Suprapubic skin (tissue), 4 donors: ENCODE measurements at places on chromosomes 1 and 21. TPM values are rescaled to one million over a fixed set of nuclear protein-coding genes. Genes with fewer than 3 reads are reported as not detected.

MXRA8 gene
- total RNA-seq: 43.5 TPM

- no peaks in the 10 kb centered on the region for H3K4me1 ChIP-seq
- no peaks in the 10 kb centered on the region for H3K27me3 ChIP-seq
- H3K27ac ChIP-seq: no peak overlapping the region
- H3K36me3 ChIP-seq: peaks cover 92% of the 10 kb centered on the region
Observed at GRCh38 chr1:182869241-182869666, 30.1 kb downstream of the DHX9 start.

DNA sequence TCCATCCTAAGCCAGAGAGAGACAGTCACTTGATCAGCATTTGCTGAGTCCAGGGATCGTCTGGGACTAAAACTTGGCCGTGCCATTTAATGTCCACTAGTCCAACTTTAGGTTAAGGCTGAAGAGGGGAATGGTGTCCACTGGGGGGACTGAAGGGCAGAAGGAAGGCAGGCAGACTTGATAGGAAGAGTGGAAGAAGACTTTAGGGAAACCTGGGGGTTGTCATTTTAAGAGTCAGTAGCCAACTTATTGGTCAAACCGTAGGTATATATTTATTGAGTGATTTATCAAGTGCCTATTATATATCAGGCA, 1.3 kb upstream of the LMOD1 start:
- H3K4me3 ChIP-seq: no peak overlapping the region
- peaks cover 6% of the 10 kb centered on the region for H3K27me3 ChIP-seq
- no peak overlapping the region for H3K27ac ChIP-seq
- DNase-seq: no peak

DNA sequence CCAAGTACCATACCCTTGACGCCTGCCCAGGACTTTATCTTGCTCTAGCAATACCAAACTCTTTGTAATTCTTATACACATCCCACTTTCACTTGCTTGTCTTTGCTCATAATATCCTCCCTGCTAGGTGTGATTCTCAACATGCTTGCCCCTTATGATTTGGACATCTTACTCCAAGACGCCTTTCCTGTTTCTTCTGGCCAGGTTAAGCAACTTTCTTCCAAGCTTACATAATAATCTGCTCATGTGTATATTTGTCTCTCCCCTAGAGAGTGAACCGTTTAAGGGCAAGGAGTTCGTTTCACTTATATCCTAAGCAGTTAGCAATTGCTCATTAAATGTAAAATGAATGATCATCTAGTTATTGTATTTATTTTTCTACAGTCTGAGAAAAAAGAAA, 21.8 kb downstream of the CRYZL1 start:
- no peaks in the 10 kb centered on the region for H3K4me1 ChIP-seq
- no peak overlapping the region for H3K4me3 ChIP-seq
- H3K36me3 ChIP-seq: peaks cover 47% of the 10 kb centered on the region

BARHL2 gene
- total RNA-seq: not detected

DNA sequence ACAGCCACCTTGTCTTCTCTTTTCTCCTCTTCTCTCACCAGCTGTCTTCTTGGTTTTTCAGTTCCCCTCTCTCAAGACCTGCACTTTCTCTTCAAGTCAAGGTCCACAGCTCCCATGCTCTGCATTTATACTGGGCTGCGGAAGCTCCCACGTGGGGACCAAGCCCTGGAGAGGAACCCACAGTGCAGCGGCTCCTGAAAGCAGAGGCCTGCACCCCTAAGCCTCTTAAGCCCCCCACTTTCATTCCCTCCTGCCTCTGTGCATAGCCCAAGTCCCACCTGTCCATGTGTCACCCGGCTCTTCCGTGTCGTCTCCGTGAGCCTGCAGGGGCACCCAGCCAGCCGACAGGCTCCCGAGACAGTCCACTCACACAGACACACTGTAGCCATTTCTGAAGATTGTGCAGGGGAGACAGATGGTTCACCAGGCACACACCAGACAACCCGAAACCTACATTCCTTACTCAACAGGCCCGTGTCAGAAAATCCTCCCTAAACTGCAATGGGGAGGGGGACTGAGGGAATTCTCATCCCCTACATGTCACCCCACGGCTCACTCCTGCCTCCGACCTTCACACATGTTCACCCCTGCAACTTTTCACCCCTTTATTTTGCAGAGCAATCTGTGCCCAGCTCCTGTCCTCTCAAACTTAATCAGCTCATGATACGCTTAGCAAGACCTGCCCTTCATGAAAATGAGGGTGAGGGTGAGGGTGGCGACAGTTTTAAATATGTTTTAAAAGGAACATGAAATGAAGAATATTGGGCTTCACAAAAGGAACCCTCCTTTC, 6.3 kb downstream of the MX2 start:
- peaks cover 52% of the 10 kb centered on the region for H3K4me1 ChIP-seq
- no peak overlapping the region for H3K4me3 ChIP-seq
- peak; percentile 45 for DNase-seq

GRCh38 chr1:85683292-85684025, 24.8 kb downstream of the ZNHIT6 start:
- no peak overlapping the region for H3K4me3 ChIP-seq
- no peaks in the 10 kb centered on the region for H3K4me1 ChIP-seq
- H3K36me3 ChIP-seq: peaks cover 10% of the 10 kb centered on the region
- H3K27ac ChIP-seq: no peak overlapping the region
- DNase-seq: no peak

- no peaks in the 10 kb centered on the region for H3K36me3 ChIP-seq
- no peak for DNase-seq
- H3K27ac ChIP-seq: no peak overlapping the region
- no peaks in the 10 kb centered on the region for H3K27me3 ChIP-seq
Observed at GRCh38 chr1:68918563-68918962, 421.7 kb upstream of the DEPDC1 start.

GRCh38 chr1:236334893-236335545, 53.3 kb upstream of the ERO1B start:
- no peaks in the 10 kb centered on the region for H3K36me3 ChIP-seq
- no peaks in the 10 kb centered on the region for H3K27me3 ChIP-seq

DNA sequence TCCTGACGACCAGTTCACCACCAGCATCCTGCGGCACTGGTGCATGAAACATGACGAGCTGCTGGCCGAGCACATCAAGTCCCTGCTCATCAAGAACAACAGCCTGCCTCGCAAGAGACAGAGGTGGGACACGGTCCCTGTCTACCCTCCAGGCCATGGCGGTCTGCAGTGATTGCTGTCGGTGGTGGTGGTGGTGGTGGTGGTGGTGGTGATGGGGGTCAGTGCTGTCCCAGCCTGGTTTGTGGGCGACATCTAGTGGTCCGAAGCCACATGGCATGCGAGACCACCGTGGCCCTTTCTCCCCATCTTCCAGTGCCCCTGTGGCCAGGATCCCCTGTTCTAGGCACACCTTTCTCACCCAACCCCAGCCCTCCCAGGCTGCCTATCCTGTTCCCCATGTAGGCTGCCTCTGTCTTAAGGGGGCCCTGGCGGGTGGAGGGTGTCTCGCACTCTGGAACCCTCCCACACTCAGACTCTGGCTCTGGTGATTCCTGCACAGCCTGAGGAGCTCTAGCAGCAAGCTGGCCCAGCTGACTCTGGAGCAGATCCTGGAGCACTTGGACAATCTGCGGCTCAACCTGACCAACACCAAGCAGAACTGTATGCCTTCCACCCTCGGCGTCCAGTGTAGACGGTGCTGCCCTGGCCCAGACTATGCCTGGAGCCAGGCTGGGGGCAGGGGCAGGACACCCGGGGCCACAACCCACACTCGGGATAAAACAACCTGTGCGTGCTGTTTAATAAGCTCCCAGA, 3.2 kb upstream of the SLC27A3 start:
- peaks cover 60% of the 10 kb centered on the region for H3K36me3 ChIP-seq
- no peak for DNase-seq
- no peak overlapping the region for H3K4me3 ChIP-seq
- no peaks in the 10 kb centered on the region for H3K27me3 ChIP-seq
- H3K4me1 ChIP-seq: peaks cover 62% of the 10 kb centered on the region

PDZK1 gene
- total RNA-seq: 1.4 TPM

- no peaks in the 10 kb centered on the region for H3K36me3 ChIP-seq
- peaks cover 11% of the 10 kb centered on the region for H3K27me3 ChIP-seq
- no peak for DNase-seq
- H3K27ac ChIP-seq: no peak overlapping the region
Observed at GRCh38 chr21:18249672-18250071, 5.0 kb downstream of the CHODL start.

- no peaks in the 10 kb centered on the region for H3K36me3 ChIP-seq
- H3K27me3 ChIP-seq: no peaks in the 10 kb centered on the region
- peak overlapping the region; percentile 62 for H3K27ac ChIP-seq
- peak overlapping the region; percentile 55 for H3K4me3 ChIP-seq
- peaks cover 68% of the 10 kb centered on the region for H3K4me1 ChIP-seq
Observed at GRCh38 chr1:175191659-175192058, 917 bp downstream of the KIAA0040 start.

CAMSAP2 gene
- total RNA-seq: 29.9 TPM

EXTL2 gene
- 3.8 TPM for total RNA-seq

- no peak overlapping the region for H3K4me3 ChIP-seq
- H3K27me3 ChIP-seq: no peaks in the 10 kb centered on the region
- H3K27ac ChIP-seq: no peak overlapping the region
- H3K36me3 ChIP-seq: no peaks in the 10 kb centered on the region
Observed at GRCh38 chr1:227899820-227900449, 47.8 kb downstream of the WNT9A start.

GRCh38 chr1:30403726-30404125, 319.7 kb downstream of the MATN1 start:
- H3K36me3 ChIP-seq: no peaks in the 10 kb centered on the region
- peak; percentile 34 for DNase-seq
- no peaks in the 10 kb centered on the region for H3K27me3 ChIP-seq
- H3K4me3 ChIP-seq: no peak overlapping the region

OR2L13 gene
- total RNA-seq: not detected

RGS8 gene
- total RNA-seq: not detected

WLS gene
- 75.0 TPM for total RNA-seq

- H3K4me3 ChIP-seq: no peak overlapping the region
- H3K36me3 ChIP-seq: no peaks in the 10 kb centered on the region
- peak overlapping the region; percentile 88 for H3K27ac ChIP-seq
- DNase-seq: peak; percentile 94
- no peaks in the 10 kb centered on the region for H3K27me3 ChIP-seq
Observed at GRCh38 chr1:226662642-226663326, 76.3 kb downstream of the ITPKB start.

CRNN gene
- 3.5 TPM for total RNA-seq

GRCh38 chr1:159756397-159756796, 24.4 kb upstream of the DUSP23 start:
- no peaks in the 10 kb centered on the region for H3K36me3 ChIP-seq
- H3K27me3 ChIP-seq: peaks cover 5% of the 10 kb centered on the region
- no peak for DNase-seq
- no peak overlapping the region for H3K27ac ChIP-seq
- no peak overlapping the region for H3K4me3 ChIP-seq

GRCh38 chr1:1435106-1435903, at the start of gene VWA1:
VWA1 (plus strand) TSS chr1:1435690; CDS start chr1:1435749, 59 bp downstream.
- no peak for DNase-seq
- H3K36me3 ChIP-seq: peaks cover 9% of the 10 kb centered on the region
- peak within 1 kb of the TSS; percentile 92 for H3K27ac ChIP-seq
- H3K4me3 ChIP-seq: peak within 1 kb of the TSS; percentile 70

CFHR1 gene
- not detected for total RNA-seq

C1orf226 gene
- total RNA-seq: 7.1 TPM

CIART gene
- total RNA-seq: 24.0 TPM

DNA sequence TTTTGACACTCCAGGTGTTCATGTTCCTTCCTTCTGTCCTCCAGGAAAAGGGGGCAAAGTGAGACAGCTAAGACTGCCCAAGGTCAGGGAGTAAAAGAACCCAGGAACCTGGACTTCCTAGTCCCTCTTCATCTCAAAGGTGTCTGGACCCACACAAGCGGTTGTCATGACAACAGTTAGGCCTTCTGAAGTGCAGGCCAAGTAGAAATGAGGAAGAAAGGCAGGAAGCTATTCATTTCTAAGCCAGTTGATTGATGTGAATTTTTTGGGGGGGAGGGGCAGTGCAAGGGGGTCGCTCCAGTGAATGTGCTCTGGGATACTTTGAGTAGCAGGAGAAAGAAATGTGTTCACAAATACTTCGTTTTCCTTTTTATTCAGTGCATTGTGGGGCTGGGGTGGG, 114.3 kb downstream of the NAV1 start:
- H3K27ac ChIP-seq: no peak overlapping the region
- H3K27me3 ChIP-seq: peaks cover 2% of the 10 kb centered on the region
- no peak for DNase-seq
- no peak overlapping the region for H3K4me3 ChIP-seq
- peaks cover 47% of the 10 kb centered on the region for H3K4me1 ChIP-seq

DNA sequence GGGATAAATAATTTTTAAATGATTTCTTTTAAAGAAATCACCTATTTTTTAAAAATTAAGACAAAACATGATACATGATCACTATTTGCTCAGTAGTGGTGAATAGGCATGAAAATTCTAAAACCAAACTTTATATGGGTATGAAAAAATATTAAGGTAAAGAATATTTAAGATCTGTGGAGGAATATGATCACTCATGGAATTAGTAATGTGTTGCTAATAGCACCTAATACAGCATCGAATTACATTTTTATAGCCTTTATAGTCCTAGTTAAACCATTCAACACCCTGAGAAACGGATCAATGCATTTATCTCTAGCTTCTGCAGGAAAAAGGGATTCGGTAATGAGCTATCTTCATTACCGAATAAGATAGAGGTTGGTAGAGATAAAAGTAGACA, 373.9 kb downstream of the LRRIQ3 start:
- no peak overlapping the region for H3K4me3 ChIP-seq
- DNase-seq: no peak
- no peak overlapping the region for H3K27ac ChIP-seq
- no peaks in the 10 kb centered on the region for H3K27me3 ChIP-seq
- no peaks in the 10 kb centered on the region for H3K4me1 ChIP-seq
- no peaks in the 10 kb centered on the region for H3K36me3 ChIP-seq

DNA sequence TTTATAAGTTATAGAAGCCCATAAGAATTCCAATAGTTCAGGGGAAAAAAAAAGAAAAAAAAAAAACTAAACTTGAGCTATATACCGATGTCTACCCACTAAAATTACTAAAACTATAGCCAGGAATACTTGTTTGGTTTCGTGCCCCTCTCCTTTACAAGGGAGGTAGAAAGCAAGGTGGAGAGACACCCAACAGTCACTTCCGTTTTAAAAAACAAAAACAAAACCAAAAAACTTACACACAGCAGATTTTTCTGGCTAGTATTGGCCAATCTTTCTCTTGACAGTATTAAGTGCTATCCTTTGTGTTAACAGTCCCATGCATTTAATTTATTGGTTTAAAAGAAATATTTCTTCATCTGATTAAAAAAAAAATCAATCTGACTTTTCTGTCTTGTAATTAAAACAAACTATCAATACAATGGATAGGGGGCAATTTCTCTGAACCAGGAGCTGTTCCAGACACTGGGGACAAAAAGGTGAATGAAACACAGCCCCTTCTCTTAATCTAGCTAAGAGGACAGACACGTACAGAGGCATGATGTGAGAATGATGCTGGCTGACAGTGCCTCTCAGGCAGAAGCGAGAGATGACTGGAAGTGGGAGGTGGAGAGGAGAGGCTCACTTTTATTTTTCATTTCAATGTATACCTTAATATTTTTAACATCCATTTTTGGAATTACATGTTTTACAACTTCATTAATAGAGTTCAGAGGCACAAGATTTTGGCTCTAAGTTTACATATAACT, 214.8 kb downstream of the RERE start:
- no peaks in the 10 kb centered on the region for H3K27me3 ChIP-seq
- no peaks in the 10 kb centered on the region for H3K36me3 ChIP-seq
- H3K27ac ChIP-seq: no peak overlapping the region
- no peaks in the 10 kb centered on the region for H3K4me1 ChIP-seq
- no peak overlapping the region for H3K4me3 ChIP-seq
